ENCODE measurements at places on chromosomes 1 and 21.
A peak's percentile ranks its signal among the peaks of the same experiment; 100 is the strongest.

DNA sequence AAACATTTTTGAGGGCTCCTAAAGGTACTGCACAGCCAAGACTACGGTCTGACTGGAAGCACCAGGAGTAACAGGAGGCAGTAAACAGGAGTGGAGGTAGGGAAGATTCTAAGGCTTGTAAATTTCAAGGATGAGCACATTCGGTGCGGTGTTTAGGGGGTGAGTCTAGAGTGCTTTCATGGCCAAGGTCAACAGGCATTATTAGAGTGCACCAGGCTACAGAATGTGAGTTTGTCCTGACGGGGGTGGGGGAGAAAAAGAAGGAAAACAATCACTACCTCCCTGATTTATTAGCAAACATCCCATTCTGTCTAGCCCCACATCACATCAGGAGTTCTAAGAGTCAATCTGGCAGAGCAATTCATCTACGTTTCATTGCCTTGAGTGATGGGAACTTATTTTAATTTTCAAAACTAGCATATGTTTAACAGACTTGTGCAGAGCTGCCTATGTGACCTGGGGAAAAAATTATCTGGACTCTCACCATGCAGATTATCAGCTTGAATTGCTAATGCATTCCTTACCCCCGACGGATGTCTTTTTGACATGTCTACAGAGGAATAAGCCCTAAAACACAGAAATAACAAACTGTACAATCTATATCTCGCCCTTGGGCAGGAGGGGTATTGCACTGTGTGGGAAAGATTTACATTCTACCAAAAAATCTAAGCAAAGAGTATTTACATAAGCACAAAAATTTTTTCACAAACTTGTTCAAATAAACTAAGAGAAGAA, 45.0 kb downstream of the APP start:
- no peak for DNase-seq

DNA sequence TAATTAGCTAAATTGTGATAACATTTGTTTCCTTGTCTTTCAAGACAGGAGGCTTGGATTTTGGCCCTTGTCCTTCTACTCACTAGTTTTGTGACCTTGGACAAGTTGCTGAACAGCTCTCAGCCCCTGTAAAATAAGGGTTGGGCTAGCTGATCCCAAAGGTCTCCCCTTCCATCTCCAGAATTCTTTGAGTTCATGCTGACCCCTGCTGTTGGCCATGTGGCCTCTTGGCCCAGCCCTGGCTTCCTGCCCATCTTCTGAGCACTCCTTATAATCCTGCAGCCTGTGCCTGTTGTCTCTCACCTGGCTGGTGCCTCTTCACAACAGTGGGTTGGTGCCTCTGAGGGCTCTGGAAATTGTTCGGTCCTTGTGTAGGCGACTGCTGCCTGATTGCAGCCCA, 10.1 kb downstream of the PTGFRN start:
- peak; percentile 22 for DNase-seq

DNA sequence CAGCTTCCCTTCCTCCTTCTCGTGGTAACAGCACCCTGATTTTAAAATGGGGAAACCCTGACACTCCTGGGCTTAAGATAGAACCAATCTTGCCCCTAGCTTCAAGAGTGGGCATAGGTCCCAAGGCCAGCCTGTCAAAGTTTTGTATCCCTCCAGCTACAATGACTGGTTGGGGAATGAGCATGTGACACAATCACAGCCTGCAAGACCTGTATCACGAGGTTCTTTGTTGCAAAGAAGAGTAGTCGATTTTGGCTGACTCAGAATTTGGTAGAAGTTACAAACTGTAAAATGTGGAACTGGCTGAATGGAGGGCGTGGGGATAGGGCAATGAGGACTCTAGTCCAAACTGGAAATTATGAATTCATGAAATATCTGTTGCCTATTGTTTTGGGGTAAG, 18.7 kb downstream of the CTSK start:
- DNase-seq = no peak

DNA sequence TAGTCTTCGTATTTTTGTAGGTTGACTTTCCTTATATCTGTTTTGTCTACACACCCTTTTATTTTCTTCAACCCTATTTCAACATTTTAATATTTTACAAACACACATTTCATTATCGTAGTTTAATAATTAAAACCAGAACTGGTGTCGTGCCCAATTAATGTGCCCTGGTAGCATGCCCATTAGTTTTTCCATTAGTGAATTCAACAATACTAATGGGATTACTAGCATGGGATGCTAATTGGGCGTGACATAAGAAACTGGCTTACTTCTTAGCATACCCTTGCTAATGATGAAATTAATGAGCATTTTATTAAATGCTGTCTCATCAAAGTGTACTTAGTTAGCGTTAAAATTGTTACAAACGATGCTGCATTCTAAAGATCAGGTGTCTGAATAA, 332.7 kb downstream of the USH2A start:
- DNase-seq = no peak

- DNase-seq = peak; percentile 76
Measured at GRCh38 chr1:904310-904950, 19.3 kb upstream of the SAMD11 start.

GRCh38 chr1:180623579-180624347, 8.1 kb upstream of the XPR1 start:
- DNase-seq = peak; percentile 36

DNA sequence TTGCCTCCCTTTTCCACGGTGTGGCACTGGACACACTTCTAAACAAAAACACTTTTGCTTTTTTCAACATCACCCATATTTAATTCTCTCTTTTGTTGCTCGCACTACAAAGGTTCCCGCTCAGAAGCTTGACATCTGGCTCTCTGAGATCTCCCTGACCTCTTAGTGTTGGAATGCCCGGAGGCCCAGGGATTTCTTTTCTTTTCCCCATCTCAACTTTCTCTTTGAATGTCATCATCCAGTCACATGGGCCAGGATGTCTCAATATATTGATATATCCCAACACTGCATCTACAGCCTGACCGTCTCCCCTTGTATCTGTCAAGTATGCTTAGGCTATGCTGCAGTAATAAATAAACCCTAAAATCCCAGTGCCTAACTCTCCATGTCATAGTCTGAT, 54.3 kb upstream of the DESI2 start:
- DNase-seq = no peak

DNA sequence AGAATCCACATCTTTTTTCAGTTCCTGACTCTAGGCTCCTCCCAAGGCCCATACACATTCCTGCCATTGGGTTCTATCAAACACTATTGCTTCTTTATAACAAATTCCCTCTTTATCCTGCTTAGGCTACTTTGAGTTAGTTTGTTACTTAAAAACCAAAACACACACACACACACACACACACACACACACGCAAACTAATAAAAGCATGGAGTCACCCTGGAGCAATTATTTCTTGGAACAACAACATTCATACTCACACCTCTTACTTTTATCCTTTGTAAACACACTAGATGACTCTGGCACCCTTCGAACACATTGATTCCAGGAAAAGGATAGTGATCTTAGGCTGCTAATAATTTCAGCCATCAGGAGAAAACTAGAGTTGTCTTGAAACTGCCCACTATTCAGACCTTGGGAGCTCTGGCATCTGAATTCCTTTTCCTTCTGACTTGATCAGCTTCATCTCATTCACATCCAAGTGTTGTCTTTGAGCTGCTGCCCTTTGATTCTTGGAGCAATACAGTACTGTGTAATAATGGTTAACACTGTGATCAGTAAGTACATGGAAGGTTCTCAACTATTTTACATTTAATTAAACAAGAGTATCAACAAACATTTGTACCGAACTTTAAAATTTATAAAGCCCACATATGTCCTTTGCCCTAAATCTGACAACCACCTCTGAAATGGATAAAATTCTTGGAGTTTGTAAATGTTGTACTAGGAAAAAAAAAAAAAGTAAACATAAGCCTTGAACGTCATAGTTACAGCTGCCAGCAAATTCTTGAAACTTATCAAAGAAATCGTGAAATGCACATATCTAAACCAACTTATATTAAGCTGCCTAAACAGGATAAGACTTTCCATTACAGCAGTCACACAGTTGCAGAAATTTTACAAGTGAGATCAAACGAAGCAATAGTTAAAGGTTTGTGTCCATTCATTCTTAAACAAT, 2.8 kb upstream of the SEC22B start:
- peak; percentile 7 for DNase-seq

- DNase-seq = no peak
Measured at GRCh38 chr1:6459850-6460265, 6.1 kb downstream of the TNFRSF25 start.

GRCh38 chr1:47676311-47677054, 238.6 kb downstream of the FOXD2 start:
- DNase-seq = no peak

DNA sequence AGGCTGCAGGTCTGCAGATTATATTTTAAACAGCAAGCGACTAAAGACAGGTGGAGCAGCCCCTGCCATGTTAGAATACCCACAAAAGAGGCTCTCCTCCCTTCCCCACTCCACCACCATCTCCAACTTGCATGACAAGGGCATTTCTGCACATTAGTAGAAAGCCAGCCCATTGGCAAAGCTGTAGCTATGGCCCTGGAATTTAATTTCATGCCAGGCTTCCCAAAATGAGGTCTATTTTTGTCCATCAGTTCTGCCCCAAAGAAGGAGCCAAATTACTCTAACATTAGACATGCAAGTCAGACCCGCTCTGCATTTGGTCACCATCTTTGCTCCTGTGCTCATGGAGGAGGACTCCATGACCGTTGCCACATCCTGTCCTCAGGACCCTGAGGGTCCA, 115.2 kb downstream of the LAMC2 start:
- peak; percentile 61 for DNase-seq

GRCh38 chr1:215833941-215834729, 267.0 kb downstream of the KCTD3 start:
- DNase-seq = no peak

GRCh38 chr1:208254376-208254775, 10.2 kb upstream of the PLXNA2 start:
- DNase-seq = no peak

DNA sequence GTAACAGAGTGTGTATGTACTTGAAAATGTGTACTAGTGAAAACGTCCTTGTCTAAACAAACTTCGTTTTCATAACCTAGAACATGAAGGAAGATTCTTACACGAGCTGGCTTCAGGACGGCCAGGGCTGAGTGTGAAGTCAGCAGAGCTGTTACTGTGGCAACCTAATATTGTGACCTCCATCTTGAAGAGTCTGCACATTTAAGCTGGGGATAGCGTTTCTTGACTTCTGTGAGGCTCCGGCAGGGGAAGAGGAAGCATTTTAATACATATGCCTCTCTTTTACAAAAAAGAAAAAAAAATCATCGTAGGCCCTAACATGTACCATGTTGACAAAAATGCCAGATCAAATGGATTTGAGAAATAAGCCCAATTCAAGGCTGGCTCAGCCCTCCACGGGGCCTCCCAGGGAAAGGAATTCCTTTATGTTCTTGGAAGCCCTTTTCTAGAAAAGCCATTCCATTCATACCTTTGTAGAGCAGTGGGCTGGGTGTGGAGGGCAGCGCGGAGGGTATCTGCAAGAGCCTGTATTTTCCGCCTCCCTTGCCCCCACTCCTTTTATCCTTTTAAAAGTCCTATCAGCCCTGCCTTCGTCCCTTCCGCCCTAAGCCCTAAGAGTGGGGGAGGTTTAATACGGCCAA, 51.1 kb downstream of the SIM2 start:
- no peak for DNase-seq

DNA sequence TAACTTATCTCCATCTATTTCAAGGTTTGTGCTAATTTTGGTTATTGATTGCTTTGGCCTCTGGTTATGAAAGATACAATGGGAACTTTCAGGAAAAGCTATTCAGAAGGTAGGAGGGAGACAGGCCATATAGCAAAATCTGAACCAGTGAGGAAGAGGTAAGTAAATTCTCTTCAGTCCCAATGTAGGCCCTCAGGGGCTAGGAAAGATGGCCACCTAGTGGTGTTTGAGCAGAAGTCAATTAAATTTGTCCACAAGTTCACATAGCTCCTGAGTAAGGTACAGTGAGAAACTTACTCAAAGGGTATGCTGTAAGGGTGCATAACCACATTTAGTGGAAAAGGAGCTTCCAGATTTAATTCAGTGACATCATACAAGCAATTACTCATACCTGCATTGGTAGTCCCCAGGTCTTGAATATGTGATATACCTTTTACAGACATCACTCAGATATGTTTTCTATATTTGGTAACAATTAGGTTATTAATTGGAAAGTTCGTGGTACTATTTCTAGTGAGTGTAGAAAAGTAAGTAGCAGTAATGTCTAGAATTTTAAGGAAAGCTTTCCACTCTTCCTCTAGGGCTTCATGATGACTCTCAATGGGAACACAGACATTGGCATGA, 21.4 kb upstream of the FMO1 start:
- peak; percentile 80 for DNase-seq

- DNase-seq = peak; percentile 76
Measured at GRCh38 chr1:212858461-212859265, 588 bp downstream of the FLVCR1 start.

GRCh38 chr21:43361127-43361492, 65.8 kb downstream of the SIK1 start:
- peak; percentile 88 for DNase-seq

- peak; percentile 58 for DNase-seq
Measured at GRCh38 chr1:23657659-23658275, 33.8 kb upstream of the RPL11 start.

DNA sequence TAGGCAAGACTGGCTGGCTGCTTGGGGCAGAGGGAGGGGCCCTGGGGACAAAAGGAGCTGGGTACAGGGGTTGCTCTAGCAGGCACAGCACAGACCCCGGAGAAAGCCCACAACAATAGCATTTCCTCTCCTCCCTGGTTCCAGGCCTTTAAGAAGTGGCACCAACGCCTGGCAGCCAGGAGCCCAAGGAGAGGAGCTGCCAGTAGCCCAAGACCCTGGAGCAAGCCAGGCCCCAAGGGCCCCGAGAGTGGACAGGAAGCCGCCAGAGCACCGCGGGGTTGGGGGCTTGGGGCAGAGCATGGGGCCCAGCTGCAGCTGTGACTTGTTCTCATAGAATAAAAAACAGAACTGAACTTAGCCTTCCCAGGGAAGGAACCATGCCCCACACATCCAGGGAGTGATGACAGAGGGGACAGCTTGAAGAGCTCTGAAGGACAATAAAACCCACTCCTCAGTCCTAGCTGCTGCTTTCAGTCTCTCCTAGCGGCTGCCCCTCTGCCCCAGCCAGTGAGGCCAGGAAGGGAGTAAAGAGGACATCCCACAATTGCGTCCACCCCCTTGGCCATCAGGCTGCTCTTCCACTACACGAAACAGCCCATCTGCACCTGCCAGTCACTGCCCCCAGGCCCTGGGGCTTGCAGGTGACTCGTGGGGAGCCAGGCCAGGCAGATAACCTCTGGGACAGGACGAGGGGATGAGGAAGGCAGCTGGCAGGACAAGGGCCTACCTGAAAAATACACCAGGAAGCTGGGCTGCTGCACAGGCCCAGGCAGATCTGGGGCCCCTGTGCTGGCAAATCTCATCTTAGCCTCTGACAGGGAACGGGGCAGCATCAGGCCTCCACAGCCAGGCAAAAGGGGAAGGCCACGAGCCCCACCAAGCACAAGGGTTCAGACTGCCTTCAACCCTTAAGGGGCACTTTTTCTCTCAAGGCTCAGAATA, 16.4 kb downstream of the MTHFR start:
- no peak for DNase-seq

- peak; percentile 70 for DNase-seq
Measured at GRCh38 chr1:226541231-226541630, 7.3 kb upstream of the STUM start.
